ENCODE measurements at places on chromosomes 2 and 18.
A peak's percentile ranks its signal among the peaks of the same experiment; 100 is the strongest.

DNA sequence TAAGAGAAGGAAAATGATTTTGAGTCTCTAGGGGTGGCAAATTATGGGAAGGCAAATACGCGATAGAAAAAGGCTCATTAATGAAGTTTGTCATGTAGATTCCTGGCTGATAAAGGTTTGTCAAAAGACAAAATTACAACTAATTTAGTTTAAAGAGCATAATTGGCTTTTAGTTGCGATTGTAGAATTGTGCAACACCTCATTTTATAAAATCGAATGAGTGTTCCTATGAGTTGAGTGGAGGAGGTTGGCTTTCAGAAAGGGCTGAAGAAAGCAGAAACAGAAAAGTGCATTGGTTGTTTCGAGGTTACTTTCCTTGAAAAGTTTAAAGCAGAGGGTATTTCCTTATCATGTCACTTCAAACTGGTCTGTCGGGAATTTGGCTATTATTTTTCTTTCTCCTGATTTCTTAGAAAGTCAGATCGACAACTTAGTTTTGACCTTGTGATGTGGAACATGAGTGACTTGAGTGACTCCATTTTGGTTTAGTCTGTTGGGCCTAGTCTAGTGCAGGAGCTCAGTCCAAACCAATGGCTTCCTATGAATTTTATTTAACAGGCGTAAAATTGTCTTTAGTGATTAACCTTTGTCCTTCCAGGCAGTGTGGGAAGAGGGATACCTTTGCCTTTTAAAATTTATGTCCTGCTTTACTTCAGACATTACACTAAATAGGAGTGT, 2.2 kb upstream of the PCYOX1 start:
- no peak for DNase-seq

DNA sequence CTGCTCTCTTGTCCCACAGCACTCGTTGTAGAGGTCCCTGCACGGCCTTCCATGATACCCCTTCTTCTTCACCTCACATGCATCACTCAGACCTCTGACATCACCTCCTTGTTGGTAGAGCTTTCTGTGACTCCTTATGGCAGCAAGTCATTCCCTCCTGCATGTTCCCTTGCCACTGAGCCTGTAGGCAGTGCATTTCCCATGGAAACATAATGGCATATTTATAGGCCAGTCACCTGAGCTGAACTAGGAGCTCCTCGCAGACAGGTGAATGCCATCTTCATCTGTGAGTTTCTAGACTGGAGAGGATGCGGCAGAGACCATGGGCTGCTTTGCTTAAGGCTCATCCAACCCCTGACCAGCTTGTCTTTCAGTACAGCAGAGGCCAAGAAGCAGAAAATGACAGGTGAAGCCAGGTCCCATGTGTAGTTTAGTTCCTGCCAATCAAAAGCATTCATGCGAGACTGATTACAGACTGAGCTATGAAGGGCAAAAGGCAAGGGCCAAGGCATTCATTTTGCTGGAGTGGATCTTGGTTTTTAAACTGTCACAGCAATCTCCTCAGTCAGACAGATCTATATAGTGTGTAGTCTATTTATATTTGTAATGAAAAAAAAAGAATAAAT, 59.4 kb upstream of the NEDD4L start:
- no peak for DNase-seq

GRCh38 chr2:60958800-60959199, 58.7 kb upstream of the PEX13 start:
- DNase-seq = peak; percentile 80

GRCh38 chr2:39918886-39919285, 139.8 kb upstream of the THUMPD2 start:
- DNase-seq = no peak

- DNase-seq = no peak
These were observed 218.3 kb downstream of the PTGR3 start for GRCh38 chr18:74990563-74991081.

GRCh38 chr2:200042102-200042735, 86.8 kb downstream of the MAIP1 start:
- peak; percentile 95 for DNase-seq

DNA sequence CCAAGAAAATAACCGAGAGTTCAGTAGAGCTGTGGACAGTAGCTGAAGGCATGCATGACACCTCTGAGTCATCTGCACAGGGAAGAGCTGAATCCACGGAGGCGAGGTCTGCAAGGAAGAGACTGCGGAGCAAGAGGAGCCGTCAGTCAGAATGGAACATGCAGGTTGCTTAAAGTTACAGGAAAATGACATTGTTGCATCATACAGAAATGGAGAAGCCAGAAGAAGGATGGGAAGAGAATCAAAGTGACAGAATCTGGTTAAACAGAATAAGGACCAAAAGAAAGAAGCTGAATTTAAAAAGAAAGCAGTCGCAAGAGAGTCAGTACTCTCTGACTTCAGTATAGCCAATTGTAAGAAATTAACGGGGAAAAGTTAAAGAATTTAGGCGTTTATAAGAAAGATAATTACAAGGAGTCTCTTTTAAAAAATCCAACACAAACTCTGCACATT, 533.8 kb downstream of the ADCYAP1 start:
- no peak for DNase-seq

- DNase-seq = no peak
These were observed 93.8 kb downstream of the LYPD6B start for GRCh38 chr2:149132339-149132738.

DNA sequence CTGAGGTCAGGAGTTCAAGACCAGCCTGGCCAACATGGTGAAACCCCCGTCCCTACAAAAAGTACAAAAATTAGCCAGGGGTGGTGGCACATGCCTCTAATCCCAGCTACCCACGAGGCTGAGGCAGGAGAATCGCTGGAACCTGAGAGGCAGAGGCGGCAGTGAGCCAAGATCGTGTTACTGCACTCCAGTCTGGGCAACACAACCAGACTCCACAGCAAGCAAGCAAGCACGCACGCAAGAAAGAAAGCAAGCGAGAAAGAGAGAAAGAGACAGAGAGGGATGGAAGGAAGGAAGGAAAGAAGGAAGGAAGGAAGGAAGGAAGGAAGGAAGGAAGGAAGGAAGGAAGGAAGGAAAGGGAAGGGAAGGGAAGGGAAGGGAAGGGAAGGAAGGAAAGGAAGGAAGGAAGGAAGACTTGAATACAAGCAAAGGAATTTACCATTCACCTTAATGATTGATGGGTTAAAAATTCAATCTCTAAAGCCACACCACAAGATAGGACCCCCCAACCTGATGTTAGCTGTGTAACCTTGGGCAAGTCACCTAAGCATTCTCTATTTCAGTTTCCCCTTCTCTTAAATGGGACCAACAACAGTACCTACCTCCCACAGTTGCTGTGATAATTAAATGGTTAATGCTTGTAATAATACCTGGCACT, 181.7 kb downstream of the ATAD2B start:
- no peak for DNase-seq

All from amniotic epithelial cell (primary cell).